ENCODE measurements at places on chromosomes 5 and 9.

DNA sequence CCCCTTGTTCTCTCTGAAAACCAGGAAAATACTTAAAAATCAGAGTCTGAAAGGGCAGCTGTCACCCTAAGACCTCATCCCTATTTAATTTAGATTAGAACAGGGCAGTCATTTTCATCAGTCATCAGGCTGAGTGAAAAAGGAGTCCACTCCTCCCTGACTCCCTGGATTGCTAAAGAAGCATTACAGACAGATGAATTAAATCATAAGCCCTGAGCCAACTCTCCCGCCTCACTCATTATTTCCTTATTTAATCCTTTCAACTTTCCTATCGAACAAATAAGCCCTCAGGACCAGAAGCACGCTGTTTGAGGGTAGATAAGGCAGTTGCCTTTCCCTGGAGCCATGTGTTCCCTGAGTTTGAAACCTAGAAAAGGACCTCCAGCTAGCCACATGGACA is 201.9 kb upstream of the ANKRD55 start:
- no peak for DNase-seq

- no peak for DNase-seq
Measured at GRCh38 chr5:6540111-6540827, 91.6 kb downstream of the UBE2QL1 start.

DNA sequence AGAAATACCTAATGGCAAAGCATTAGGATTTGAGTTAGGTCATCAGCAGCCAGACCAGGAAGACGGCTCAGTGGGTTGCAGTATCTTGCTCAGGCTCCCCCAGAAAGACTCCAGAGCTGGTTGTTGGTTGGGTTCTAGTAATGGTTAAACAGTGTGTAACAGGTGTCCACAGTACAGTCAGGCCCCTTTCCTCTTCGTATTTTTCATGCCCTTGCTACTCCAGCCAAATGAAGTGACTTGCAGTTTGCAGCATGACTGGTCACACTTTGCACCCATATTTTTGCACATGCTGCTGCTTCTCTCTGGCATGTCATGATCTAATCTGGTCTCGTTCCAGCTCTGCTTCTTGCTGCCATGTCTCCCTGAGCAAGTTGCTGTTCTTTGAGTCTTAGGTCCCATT is 60.6 kb upstream of the TRPC7 start:
- no peak for DNase-seq

- no peak for DNase-seq
Measured at GRCh38 chr9:105206496-105206820, 38.0 kb upstream of the SLC44A1 start.

- DNase-seq = peak; percentile 58
Measured at GRCh38 chr5:149392718-149393117, 13.6 kb upstream of the IL17B start.

DNA sequence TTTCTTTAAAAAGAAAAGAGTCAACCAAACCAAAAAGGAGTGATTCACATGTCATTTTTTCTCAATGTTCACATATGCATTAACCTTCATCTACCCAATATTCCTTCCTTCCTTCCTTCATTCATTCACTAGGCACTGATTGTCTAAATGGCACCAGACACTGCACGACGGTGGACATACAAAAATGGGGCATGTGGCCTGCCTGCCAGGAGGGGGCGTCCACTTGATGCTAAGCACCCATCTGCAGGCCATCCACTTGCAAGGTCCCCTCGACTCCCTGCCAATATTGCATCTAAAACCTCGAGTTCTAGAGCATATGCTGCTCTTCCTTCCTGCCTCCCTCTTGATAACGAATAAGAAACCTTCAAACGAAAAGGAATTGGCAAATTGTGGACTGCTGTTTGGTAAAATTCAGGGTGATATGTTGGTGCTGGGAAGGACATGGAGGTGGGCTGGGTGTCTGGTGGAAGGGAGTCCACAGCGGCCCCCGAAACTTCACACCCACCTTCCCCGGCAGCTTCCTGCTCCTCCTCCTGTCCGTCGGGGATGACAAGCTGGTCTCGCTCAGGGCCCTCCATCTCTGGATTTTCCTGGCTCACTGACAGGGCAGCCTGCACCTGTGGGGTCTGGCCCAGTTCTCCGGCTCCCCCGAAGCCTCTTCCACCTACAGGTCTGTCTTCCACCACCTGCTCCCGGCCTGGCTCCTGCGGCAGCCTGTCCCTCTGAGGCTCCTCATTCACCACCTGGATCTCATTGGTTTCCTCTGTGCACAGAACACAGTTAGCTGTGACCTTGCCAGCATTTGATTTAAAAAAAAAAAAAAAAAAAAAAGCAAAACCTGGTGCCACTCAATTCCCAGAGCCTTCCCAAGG is 64.3 kb downstream of the GOLM1 start:
- DNase-seq = peak; percentile 49

- DNase-seq = no peak
Measured at GRCh38 chr5:128395073-128395472, 143.0 kb downstream of the FBN2 start.

GRCh38 chr9:120741191-120741590 is 26.9 kb upstream of the MEGF9 start:
- no peak for DNase-seq

- no peak for DNase-seq
Measured at GRCh38 chr5:3124410-3124809, 372.9 kb upstream of the IRX2 start.

- DNase-seq = no peak
Measured at GRCh38 chr5:138083702-138084101, at the start of gene WNT8A. Gene WNT8A, plus strand, starts transcription at chr5:138084033. Its CDS starts 95 bp downstream, at chr5:138084128.

- no peak for DNase-seq
Measured at GRCh38 chr9:21989440-21990189, 4.6 kb downstream of the CDKN2A start.

DNA sequence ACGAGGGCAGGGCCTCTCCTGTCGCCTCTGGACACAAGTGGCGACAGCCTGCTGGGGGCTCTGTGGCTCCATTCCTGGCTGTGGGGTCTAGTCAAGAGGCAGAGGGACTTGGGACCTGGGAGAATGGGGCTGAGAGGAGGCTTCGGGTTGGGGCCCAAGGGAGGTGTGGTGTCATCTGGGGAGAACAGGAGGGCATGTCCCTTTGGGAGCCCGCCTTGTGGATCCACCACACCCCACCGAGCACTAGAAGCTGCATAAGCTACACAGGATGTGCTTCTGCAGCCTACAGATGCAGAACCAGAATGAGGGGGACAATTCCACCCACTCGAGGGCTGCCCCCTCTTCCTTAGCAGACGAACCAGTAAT is 3.9 kb upstream of the MAN1B1 start:
- DNase-seq = no peak

DNA sequence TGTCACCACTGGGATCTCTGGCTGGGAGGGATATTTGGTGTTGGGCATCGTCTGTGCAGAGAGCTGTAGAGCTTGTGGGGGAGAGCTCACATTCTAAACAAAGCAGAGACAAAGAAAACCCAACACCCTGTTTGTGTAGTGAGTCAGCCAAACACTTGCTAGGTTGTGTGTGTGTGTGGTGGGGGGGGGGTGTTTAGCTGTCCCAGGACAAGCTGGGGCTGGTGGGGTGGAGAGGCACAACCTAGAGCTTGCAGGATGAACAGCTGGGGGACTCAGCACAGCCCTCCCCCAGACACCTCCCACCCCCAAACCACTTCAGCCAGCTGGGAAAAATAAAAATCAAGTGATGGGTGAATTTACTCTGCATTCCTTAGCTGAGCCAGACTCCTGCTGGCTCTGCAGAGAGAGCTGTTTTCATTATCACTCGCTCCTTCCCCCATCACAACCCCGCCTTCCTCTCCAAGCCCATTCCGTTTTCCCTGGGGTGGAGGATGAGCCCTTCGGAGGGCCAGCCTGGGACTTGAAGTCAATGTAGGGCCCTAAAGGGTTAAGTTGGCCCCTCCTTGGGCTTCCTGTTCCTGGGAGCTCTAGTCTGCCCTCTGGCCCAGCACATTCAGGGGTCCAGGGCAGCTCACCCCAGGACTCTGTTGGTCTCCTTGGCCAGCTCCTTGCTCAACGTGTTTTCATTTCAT is 2.6 kb downstream of the OLFML2A start:
- DNase-seq = peak; percentile 91

GRCh38 chr9:69215774-69216485 is 41.9 kb downstream of the TJP2 start:
- DNase-seq = no peak

DNA sequence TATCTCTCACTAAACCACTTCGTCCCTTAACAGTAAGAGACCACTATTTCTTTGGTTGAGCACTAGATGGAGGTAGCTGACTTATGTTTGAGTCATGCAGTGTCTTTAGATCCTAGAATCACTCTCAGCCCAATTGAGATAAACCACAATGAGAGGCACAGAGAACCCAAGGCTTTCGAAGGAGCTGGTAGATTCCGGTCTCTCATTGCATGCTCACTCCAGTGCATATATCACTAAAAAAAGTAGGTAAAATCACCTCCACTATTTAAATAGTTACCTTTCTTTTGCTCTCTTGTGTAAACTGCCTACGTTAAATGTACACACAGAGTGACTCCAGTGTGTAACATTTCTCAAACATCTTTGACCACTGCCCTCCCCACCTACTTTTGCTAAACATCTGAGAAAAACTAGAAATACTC is 27.6 kb downstream of the ACTL7A start:
- DNase-seq = peak; percentile 60

DNA sequence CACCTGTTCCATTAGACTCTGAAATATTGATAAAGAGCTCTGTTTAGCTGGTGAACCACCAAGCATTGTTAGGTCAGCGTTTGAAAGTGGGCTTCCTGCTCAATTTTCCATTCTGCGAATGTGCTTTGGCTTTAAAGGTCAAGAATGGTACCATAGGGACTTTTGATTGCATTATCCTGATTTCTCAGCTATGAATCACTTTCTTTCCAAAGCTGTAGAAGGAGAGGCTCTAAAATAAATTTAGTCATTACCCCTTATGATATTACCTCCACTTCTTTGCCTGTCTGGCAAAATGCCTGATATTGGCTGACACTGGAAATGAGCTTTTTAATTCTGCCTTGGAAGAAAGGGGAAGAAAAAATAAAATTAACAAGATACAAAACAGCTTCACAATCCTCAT is 237.2 kb upstream of the CTNND2 start:
- peak; percentile 27 for DNase-seq

DNA sequence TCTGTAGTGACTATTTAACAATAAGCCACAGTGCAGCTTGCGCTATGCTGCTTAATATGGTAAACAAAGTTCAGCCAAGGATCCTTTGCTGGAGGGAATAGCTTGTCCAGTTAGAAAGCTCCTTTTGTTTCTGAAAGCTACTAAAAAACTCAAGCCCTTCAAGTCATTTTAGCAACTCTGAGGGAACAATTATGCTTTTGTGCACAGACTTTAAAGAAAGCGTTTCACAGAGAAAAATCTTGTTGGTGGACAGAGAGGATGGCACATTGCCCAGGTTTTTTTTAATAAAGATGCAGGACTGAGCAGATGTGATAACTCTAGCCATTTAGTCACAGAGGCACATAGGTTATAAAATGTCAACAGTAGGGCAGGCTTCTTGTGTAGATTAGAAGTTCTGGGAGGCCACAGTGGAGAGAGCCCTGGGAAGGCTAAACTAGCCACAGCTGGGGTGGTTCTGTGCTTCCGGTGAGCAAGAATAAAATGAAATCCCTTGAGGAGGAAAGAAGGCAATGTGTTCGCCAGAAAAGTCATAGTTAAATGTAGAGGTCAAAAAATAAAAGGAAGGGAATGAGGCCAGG is 63.4 kb downstream of the ALDH7A1 start:
- DNase-seq = peak; percentile 34

DNA sequence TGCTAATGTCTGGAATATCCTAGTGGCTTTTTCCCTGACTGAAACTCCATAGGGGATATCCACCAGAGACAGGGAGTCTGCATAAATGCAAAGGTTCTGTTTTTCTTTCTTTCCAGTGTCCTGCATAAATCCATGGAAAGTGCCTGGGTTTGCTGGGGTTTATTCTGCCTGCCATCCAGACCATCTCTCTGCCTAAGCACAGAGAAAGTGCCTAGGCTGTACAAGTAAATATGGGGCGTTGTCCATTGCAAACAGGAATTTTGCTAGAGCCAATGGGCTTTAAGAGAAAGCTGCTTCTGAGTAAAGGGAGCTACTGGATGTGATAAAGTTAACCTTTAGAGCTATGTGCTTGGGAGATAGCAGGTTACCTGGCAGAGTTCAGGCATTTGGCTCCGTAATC is 407.5 kb downstream of the AGTPBP1 start:
- DNase-seq = no peak

DNA sequence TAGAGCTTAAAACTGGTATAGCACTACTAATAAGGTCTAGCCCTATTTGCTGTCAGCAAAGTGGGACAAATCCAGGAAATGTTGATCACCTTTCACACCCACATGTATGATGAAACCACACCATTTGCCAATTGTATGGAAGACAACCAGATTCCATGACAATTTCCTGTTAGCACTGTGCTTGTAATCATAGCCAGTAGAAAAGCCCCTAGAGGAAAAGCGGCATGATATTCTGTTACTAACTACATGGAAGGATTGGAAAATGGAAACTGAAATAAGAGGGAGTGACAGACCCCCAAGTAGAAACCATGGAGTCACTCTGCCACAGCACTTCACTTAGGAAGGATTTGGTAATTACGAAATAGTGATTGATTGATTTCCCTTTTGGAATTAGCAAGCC is 923 bp downstream of the SPATA6L start:
- DNase-seq = peak; percentile 19

DNA sequence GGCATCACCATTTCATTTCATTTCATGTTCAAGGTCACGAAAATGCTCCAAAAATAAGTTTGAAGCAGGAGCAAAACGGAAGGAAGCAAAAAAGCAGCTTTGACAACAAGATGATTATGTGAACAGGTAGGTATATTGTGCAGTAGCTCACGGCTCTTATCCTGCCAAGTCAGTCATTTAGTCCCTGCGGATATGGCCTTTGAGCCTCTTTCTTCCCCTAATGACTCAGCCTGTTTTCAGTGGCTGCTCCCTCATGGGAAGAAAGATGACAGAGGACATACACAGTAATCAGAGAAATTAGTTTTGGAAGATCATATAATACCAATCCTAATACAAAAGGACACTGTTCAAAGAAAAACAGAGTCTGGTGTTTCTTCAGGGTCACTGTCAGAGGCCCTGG is 155.8 kb upstream of the GRAMD2B start:
- DNase-seq = peak; percentile 16

DNA sequence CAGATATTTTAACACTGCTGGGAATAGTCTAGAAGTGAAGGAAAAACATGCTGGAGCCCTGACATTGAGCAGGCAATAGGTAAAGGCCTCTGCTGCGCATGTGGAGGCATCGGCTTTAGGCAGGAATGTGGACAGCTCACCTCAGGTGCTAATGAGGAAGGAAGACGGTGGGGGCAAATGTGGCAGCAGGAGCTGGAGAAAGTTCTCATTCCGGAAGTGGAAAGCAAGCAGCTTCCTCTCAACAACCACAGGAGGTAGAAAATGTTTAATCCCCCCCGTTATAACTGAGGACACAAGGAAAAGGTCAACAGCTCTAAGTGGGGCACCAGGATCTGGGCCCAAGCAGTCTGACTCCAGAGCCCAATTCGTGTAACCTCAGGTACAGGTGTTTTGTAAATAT is 7.6 kb upstream of the RPS14 start:
- DNase-seq = no peak

GRCh38 chr9:75333624-75334023 is 245.3 kb downstream of the OSTF1 start:
- no peak for DNase-seq

DNA sequence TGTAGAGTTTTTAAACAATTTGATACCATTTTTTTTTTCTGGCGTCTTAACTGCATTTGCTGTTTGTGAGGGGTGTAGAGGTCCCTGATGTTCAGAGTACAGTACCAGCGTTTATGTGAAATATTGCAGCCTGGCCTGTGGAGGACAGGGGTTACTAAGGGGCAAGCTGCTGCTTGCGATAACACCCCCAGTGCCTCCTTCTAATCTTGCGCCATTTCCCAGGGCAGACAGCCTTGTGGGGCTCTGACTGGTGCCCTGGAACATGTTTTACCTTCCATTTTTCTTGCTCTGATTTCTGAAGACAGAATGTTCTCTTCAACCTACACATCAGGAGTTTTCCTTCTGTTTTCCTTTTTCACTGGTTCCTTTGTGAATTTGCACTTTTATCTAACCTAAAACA is 142.9 kb downstream of the DOCK8 start:
- DNase-seq = no peak

Data from M059J (cell line).